Globus pallidus (tissue), 1 donor: ENCODE measurements at places on chromosomes 2 and 18.

DNA sequence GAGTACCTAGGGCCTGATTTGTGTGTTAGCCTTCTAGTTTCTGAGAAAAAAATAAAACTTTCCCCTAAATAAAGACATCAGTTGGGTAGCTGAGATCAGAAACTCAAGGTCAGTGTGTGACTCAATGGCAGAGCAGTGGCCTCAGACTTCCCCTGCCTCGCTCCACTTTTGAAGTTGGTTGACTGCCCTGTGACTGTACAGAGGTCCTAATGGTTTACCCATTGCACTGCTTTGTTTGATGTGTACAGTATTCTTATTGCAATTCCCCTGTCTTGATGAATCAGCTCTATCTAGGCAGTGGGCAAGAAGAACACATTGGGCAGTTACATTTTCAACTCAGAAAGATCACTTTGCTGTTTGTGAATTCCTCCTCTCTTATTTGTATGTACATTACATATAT is 315.7 kb downstream of the KCNS3 start:
- DNase-seq = no peak

DNA sequence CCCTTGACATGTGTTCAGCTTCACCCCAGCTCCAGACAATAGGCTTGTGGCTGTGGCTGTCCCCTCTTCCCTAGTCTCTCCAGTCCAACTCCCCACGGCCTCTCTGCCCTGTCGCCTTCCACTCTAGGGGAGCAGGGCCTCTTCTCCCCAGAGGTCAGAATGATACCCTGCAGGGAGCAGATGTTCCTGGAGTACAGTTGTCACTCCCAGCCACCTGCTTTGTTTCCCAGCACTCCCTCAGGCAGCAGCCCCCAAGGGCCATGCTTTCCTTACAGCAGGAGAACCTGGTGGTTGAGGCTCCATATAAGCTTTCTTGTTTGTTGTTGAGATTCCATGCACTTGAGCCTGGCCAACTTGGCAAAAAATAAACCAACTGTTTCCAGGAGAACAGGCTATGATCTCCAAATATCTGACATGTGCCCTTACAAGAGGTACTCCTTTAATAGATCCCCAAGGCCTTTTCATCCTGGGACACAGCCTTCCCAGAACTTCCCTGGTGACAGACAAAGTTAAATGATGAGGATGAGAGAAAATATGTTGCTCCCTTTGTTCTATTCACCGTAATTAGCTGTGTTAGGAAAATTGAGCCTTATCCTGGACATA is 45.1 kb downstream of the DPYSL5 start:
- no peak for DNase-seq

GRCh38 chr18:26531605-26532298 is 16.6 kb downstream of the KCTD1 start:
- no peak for DNase-seq

GRCh38 chr2:181178823-181179412 is 198.5 kb downstream of the UBE2E3 start:
- DNase-seq = no peak

GRCh38 chr18:22559414-22560274 is 141.9 kb upstream of the CTAGE1 start:
- no peak for DNase-seq

DNA sequence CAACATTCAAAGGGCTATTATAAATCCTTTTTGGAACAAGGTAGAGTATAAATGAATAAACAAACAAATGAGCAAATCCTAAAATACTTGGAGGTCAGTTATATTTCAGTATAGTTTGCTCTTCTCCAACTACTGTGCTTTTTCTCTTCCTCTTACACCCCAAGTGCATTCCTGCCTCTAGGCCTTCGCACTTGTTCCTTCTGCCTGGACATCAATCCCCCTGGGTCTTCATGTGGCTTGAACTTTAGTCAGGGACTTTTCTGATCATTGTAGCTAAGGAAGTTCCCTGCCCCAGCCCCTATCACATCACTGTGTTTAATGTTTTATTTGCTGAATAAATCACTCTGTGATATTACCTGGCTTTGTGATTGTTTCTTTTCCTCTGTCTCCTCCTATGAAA is 418.2 kb upstream of the HNRNPA3 start:
- DNase-seq = no peak

- no peak for DNase-seq
Measured at GRCh38 chr2:142734770-142735169, 142.7 kb upstream of the KYNU start.

DNA sequence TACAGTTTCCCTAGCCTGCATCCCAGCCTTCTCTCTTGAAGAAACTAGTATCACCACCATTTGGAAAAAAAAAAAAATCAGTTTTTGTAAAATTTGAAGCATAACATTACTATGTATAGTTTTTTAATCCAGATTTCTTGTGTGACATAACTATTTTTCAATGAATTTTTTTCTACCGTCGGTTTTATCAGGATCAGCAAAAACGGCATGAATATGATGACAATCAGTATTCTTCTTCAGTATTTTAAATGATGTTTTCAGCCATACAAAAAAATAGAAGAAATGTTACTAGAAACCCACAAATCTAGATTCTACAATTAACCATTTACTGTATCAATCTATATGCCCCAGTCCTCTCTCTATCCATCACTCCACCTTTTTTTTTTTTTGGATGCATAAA is 103.9 kb downstream of the MGAT5 start:
- no peak for DNase-seq

DNA sequence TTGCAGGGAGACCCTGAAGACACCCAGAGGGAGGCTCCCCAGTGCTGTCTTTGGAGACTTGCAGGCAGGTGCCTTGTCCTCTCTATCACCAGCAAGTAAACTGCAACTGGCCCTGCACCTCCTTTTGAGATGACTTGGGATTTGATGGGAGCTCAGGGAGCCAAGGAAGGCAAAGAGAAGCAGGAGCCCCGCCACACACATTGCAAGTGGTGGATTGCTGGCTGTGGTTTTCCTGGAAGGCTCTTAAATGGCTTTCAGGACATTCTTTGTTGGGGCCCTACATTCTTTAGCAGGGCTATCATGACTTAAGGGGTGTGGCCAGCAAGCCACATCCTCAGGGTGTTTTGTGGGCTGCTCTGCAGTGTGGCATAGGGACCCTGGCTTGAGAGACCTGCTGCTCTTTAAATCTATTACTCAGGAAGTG is 39.9 kb upstream of the CDC42EP3 start:
- no peak for DNase-seq
